ENCODE measurements at places on chromosomes 3 and 15.

- no peak for DNase-seq
These were observed 125.1 kb upstream of the PPP2R3A start for GRCh38 chr3:135840436-135840835.

GRCh38 chr3:34635352-34635850, 837.0 kb downstream of the PDCD6IP start:
- no peak for DNase-seq

DNA sequence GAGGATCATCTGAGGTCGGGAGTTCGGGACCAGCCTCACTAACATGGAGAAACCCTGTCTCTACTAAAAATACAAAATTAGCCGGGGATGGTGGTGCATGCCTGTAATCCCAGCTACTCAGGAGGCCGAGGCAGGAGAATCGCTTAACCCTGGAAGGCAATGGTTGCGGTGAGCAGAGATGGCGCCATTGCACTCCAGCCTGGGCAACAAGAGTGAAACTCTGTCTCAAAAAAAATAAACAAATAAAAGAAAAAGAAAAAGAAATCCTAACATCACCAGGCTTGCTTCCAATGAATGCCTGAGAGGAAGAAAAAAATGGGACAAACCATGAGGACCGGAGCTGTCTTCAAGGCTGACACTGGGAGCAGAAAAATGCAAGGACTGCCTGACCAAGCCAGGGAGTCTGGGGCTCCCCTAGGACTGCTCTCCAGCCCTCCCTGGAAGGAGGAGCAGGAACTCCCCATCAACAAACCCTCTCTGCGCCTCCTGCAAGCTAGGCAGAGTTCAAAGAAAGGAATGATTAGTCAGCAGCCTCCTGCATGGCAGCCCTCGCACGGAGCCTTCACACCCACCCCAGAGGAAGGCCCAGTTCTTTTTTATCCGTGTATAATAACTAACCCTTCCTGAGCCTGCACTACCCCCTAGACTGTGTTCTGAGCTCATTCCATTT, 55.4 kb downstream of the NUP210 start:
- no peak for DNase-seq

- DNase-seq: no peak
These were observed 88.0 kb downstream of the TBC1D2B start for GRCh38 chr15:77989296-77990143.

DNA sequence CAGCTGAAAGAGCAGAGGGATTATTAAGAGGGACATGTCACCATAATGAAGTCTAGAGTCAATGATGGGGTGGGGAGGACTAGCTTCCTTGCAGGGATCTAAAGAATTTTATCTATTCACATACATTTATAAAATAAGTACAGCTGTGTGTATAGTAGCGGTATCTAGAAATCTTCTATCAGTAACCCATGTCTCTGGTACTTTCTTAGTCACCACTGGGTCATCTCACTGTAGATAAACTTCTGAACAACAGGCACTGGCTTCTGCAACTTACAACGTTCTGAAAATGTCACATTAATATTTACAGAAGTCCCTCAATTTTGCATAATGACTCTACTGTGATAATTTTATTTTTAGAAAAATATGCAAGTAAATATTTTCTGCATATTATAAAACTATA, 401.7 kb downstream of the TBC1D5 start:
- no peak for DNase-seq

DNA sequence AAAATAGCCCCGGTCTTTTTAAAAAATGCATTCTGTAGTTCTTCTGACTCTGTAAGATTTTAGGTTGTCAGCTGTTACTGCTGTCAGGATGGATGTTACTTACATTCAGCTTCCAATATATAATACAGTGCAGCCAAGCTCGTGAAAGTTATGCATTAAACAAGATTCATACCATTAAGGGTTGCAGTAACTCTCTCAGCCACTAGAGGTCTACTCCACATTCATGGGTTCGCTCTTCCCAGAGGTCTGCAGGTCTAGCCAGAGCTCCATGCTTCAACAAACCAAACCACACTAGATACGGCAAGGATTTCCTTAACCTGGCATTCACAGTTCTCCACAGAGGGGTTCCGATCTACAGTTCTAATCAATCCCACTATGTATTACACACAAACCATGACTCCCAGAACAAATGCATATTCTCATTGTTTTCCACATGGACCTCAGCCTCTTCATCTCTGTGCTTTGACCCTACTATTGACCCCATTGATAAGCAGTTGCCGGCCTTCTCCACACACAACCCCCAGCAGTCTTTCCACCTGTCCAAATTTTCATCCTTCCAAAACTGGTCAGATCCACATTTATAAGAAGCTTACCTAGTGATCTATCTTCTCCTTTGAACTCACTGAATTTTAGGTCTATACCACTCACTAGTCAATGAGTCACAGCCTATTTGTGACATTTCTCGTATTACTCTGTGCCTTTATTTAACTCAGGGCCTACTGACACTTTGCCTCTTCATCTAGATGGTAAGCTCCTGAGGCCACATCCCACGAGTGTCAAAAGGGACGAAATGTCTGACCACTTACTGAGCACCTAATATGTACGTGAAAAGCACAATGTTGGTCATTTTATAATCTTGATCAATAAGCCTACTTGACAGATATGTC, 33.7 kb downstream of the RORA start:
- peak; percentile 58 for DNase-seq

DNA sequence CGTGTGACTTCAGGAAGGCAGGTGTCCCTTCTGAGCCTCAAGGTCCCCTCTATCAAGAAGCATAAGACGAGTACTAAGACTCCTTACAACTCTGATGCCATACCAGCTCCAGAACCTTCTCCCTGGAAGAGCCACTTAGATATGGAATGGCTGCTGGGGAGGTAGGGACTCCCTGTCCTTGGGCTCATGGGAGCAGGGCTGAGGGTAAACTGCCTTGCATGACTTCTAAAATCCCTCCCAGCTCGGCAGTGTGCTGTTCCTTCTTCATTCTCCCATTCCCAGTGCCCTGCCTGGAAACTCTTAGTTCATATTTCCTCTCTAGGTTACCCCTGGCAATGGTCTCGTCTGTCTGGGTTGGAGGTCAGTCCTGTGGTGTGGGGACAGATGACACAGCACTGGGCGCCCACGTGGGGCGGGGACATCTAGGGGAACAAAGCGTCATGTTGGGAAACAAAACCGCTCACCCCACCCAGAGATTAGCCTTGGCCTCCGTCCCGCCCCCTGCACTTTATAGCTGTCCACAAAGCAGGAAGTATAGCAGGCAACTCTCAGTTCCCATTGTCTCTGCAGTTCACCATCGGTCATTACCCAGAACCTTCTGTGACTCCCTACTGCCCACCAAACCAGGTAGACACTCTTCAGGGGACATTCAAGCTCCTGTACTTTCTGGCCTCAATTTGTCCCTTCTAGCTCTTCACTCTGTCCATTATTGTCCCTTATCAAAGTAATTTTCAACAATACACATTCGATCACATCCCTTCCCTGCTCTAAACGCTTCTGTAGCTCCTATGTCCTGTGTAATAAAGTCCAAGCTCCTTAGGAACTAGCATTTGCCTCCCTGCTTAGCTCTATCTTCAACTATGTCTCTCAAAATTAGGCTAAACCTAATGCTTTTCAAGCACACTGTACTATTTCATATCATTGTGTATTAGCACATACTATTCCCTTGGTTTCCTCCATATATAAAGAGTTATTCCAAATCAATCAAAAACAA, 73.8 kb downstream of the IQSEC1 start:
- DNase-seq: no peak

DNA sequence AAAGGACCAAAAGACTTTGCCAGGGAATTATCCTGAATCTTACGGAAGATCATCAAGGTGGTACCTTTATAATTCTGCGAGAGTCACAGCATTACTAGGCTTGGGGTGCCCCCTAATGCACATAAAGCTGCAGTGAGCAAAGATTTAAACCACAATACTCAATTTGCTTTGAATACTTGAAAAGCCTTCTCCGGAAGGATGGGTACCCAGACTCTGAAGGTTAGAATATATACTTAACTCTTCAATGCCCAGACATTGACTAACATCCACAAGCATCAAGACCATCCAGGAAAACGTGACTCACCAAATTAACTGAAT, 117.8 kb upstream of the KCNH8 start:
- DNase-seq: no peak

DNA sequence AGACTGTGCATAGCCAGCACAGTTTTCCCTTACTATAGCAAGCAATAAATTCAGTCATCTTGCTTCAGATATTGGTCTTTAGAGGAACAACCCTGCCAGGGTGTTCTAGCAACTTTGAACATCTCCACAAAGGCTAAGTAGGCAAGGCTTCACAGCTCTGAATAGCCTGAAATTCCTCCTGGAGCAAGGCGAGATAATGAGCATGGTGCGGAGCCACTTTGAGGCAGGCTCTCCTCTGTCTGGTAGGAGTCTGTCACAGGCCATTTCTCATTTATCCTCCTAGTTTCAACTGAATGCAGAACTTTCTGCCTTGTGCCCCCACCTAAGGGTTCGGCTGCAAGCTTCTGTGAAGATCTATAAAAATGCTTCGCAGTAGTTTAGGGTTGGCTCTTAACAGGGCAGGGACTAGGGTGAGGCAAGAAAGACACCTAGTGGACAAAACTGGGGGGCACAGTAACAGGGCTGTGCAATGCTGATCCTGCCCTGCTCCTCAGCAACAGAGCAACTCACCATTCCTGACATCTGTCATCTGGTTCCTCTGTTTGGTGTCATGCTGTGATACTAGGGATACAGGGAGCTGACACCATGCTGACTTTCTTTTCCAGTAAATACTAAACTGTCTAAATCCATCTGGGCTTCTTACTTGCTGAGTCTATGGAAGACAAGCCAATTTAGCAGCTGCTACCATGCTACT, 16.6 kb upstream of the EHHADH start:
- DNase-seq: no peak

- DNase-seq: no peak
These were observed 75.2 kb downstream of the LPP start for GRCh38 chr3:188229177-188229576.

DNA sequence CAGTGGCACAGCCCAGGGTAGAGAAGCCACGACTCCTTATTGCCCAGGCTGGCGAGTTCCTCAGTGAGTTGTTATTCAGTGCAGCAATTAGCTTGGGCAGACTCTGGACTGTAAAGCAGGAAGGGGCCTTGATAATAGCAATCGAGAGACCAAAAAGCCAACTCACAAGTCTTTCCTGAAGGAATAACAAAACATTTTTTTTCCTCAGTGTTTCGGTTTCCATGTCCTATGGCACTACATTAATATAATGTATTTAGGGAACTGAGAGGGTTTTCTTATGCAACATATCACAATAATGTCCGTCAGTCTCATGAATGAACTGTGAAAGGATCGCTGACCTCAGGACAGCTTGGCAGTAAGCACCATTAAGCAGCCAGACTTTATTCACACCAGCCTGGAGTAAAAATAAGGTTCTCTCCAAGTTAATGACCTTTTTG, 248.9 kb upstream of the TBL1XR1 start:
- no peak for DNase-seq

DNA sequence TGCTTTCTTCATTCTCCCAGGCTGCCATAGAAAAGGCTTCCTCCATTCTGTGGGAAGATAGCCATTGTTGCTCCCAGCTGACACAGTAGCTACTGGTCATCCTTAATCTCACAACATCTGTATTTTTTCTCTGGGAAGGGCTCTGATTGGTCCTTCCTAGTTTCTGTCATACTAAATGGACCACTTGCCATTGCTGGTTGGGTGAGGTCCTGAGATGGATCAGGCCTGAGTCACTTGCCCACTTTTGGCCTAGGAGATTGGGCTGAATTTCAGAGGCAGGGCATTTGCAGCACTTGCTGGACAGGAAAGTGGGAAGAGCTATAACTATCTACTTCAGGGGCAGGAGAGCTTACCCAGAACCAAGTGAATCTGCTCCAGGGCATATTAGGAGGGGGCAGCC, 106.5 kb upstream of the PROK2 start:
- no peak for DNase-seq

GRCh38 chr3:24086617-24087404, 141.7 kb downstream of the NR1D2 start:
- no peak for DNase-seq

- no peak for DNase-seq
These were observed 56.6 kb downstream of the RFTN1 start for GRCh38 chr3:16456784-16457415.

DNA sequence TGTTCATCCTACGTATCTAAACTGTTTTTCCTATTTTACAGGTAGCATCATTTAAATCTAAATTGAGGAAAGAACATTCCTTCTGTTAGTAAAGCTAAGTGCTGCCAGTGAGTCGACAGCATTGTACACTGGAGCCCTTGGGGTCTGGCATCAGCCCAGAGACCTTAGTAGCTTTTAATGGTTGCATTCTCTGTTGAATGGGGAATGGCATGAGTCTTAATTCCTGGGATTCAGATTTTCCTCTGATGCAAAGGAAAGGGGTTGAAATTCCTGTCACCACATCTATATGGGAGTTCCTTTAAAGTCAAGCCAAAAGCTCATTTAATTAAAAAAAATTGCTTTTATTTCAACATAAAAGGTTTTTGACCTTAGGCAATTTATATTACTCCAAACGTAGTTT, 148.4 kb upstream of the GBE1 start:
- no peak for DNase-seq

DNA sequence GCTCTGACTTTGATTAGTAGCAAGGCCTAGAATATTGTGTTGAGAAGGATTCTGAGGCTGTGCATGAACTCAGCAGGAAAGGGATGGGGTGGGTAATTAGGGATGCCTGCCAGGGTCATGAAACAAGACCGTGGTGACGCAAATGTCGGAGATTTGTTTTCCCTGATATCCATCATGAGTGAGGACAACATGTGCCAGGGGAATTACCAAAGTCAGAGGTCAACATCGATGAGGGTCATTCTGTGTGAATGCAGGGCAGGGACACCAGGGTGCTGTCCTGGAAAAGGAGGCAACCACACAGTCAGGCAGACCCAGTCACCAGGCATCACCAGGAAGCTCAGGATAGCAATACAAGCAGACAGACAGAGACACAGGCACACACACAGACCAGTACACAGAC, 52.2 kb downstream of the SLCO2A1 start:
- DNase-seq: no peak

- no peak for DNase-seq
These were observed 39.2 kb downstream of the CMTM7 start for GRCh38 chr3:32430900-32431299.

- no peak for DNase-seq
These were observed 362.3 kb downstream of the WDR72 start for GRCh38 chr15:53397041-53397616.

DNA sequence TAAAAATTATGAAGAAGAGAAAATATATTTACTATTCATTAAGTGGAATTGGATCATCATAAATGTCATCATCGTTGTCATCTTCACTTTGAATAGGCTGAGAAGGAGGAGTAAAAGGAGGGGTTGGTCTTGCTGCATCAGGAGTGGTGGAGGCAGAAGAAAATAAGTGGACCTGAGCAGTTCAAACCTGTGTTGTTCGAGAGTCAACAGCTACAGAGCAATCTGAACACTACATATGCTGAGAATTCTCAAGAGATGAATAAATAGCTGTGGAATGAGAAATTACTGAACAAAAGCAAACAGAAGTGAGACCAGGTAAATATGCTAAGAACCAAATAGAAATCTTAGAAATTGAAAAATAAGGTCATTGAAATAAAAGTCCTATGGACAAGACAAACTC, 32.3 kb upstream of the CCK start:
- DNase-seq: no peak

- DNase-seq: peak; percentile 77
These were observed 120.7 kb downstream of the LMLN start for GRCh38 chr3:198080521-198081384.

Data from hematopoietic multipotent progenitor cell (in vitro differentiated cells).